ENCODE measurements at places on chromosomes 6 and 20.

GRCh38 chr20:11304795-11305194, 612.9 kb upstream of the BTBD3 start:
- no peaks in the 10 kb centered on the region for H3K36me3 ChIP-seq
- H3K4me3 ChIP-seq, result no peak overlapping the region
- DNase-seq, result no peak

GRCh38 chr6:150813993-150814359, 51.5 kb upstream of the MTHFD1L start:
- H3K27me3 ChIP-seq, result peaks cover 11% of the 10 kb centered on the region
- peak; percentile 41 for DNase-seq
- no peak overlapping the region for H3K4me3 ChIP-seq
- peak overlapping the region; percentile 93 for H3K27ac ChIP-seq
- peaks cover 27% of the 10 kb centered on the region for H3K4me1 ChIP-seq

DNA sequence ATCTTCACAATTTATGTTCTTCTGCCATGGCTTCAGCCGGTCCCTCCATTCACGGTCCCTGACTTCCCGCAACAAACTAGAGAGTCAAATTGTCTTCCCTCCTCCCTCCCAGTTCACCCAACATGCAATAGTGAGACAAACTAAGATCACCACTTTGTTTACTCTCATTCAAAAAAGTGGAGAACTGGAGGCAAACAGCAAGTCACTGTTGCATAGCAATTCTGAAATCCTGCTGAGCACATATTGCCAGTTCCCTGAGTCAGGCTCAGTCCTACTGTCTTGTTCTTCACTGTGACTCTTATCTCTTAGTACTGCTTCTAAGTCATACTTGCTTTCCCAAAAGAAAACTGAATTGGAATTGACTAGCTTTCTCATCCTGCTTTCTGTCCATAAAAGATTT, 287.2 kb upstream of the SASH1 start:
- no peak overlapping the region for H3K27ac ChIP-seq
- no peak overlapping the region for H3K4me3 ChIP-seq
- H3K27me3 ChIP-seq, result no peaks in the 10 kb centered on the region

DNA sequence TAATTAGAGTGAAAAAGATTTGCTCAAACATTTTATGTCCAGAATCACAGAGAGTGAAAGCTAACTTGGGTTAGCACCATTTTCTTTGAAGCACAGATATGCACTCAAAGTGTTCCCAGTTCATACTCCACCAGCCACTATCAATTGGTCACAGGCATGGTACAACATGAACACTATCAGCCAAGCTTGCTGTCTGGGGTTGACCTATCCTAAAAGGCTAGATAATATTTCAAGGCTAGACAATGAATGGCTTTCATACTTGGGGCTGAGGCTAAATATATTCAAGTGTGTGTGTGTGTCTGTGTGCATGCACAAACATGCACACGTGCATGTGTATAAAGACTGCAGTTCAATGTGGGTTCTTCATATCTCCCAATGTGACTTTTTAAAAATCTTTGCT, 783.0 kb upstream of the GJE1 start:
- DNase-seq, result no peak
- no peaks in the 10 kb centered on the region for H3K36me3 ChIP-seq
- H3K4me3 ChIP-seq, result no peak overlapping the region
- peaks cover 7% of the 10 kb centered on the region for H3K27me3 ChIP-seq

DNA sequence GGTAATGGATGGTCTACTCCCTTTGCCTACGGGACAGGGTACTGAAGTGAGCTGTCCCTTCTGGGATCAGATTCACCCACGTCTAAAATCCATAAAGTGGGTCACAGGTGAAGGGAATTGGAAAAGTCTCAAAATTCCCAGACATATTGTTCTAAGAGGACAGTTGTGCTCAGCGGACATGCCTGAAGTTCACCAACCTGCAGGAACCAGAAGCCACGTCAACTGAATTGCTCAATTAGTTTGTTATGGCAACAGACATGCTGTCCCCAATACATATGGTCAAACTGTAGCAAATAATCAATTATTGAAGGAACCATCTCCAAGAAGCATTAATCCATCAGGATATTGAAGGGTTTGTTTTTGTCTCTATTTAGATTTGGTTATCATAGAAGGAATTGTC, 190.2 kb downstream of the FRK start:
- H3K27ac ChIP-seq, result no peak overlapping the region
- DNase-seq, result no peak
- H3K4me3 ChIP-seq, result no peak overlapping the region
- H3K27me3 ChIP-seq, result no peaks in the 10 kb centered on the region
- no peaks in the 10 kb centered on the region for H3K36me3 ChIP-seq

DNA sequence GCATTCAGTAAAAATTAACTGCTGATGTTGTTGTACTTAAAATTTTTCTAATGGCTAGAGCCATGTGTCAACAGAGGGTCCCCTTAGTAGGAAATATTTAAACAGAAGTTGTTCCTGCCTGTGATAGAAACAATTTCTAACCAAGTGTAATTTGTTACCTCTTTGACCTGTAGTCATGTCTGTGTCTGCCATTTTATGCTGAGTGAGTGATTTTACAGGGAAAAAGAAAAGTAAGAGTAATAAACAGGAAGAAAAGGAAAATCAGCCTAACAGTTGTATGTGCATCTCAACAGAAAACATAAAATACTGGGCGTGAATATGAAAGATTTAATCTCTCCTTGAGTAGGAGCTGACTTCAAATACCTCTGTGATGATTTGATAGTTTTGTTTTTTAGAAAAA, 172.0 kb downstream of the FARS2 start:
- no peaks in the 10 kb centered on the region for H3K4me1 ChIP-seq
- no peak overlapping the region for H3K4me3 ChIP-seq
- no peaks in the 10 kb centered on the region for H3K27me3 ChIP-seq
- DNase-seq, result no peak
- H3K36me3 ChIP-seq, result peaks cover 45% of the 10 kb centered on the region

GRCh38 chr6:21539621-21540100, 53.9 kb upstream of the SOX4 start:
- peaks cover 7% of the 10 kb centered on the region for H3K27me3 ChIP-seq
- H3K36me3 ChIP-seq, result no peaks in the 10 kb centered on the region
- H3K4me1 ChIP-seq, result no peaks in the 10 kb centered on the region
- H3K4me3 ChIP-seq, result no peak overlapping the region
- DNase-seq, result no peak

- DNase-seq, result no peak
- no peaks in the 10 kb centered on the region for H3K4me1 ChIP-seq
- no peak overlapping the region for H3K27ac ChIP-seq
- H3K27me3 ChIP-seq, result no peaks in the 10 kb centered on the region
- no peak overlapping the region for H3K4me3 ChIP-seq
Measured at GRCh38 chr6:114398481-114398880, 55.7 kb upstream of the HS3ST5 start.

DNA sequence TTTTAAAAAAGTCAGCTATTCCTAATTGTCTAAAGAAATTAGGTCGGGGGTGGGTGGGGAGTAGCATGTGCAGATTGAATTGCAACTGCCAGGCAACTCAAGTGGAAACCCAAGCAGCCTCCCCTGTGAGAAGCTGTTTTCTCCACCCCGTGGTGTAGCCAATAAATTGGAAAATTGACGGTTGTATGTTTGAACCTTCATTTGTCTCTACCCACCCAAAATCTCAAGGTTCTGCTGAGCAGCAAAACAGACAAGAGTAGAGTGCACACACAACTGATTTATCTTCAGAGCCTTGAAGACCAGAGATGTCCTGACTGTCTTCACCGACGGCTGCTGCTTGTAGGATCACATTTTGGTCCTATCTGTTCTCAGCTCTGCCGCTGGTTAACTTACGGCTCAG, 88.5 kb downstream of the DTD1 start:
- no peaks in the 10 kb centered on the region for H3K36me3 ChIP-seq
- DNase-seq, result no peak
- H3K27ac ChIP-seq, result no peak overlapping the region
- no peak overlapping the region for H3K4me3 ChIP-seq

Data from activated CD4-positive, alpha-beta memory T cell treated with anti-CD3 and anti-CD28 coated beads for 36 hours (primary cell).